T-cell (primary cell): ENCODE measurements at places on chromosomes 16 and 17.

GRCh38 chr16:86519649-86520316 is 9.5 kb downstream of the FOXF1 start:
- no peaks in the 10 kb centered on the region for H3K36me3 ChIP-seq
- H3K4me3 ChIP-seq = no peak overlapping the region
- H3K4me1 ChIP-seq = no peaks in the 10 kb centered on the region

DNA sequence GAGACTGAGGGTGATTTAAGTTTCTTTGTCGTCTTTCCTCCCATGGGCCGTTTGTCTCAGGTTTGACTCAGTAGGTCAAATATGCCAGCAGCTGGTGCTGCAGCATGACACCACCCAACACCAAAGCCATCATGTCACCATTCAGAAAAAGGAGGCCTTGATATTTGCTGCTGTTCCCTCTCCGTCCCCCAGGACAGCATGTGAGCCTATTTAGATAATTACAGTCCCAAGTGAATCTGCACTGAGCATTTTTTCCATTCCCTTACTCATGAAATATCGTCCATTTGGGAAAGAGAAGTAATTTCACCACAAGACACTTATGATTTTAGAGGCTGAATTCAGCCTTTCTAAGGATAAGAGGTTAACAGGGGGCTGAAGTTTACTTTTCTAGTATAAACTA is 62.2 kb upstream of the ADORA2B start:
- no peak overlapping the region for H3K27ac ChIP-seq
- H3K36me3 ChIP-seq = no peaks in the 10 kb centered on the region
- no peak overlapping the region for H3K4me3 ChIP-seq
- no peaks in the 10 kb centered on the region for H3K27me3 ChIP-seq

- no peak overlapping the region for H3K27ac ChIP-seq
- H3K27me3 ChIP-seq = no peaks in the 10 kb centered on the region
- no peak overlapping the region for H3K4me3 ChIP-seq
- no peak for DNase-seq
- peaks cover 64% of the 10 kb centered on the region for H3K4me1 ChIP-seq
Observed at GRCh38 chr16:85626191-85626981, 13.3 kb downstream of the GSE1 start.

DNA sequence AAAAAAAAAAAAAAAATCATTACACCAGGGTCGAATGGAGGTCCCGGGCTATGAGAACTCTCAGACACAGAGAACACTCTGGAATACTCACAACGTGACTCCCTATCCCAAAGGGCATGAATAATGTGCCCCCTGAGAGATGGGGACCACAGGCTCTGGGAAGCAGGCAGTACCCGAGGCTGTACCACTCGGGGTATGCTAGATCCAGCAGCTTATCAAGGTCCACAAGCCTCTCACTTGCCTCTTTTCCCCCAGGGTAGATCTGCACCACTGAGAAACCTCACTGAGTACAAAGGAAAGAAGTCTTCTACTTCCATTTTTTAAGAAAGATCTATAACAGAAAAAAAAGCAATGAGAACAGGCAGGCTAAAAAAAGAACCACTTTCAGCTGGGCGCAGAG is 40.5 kb downstream of the WDR59 start:
- H3K4me1 ChIP-seq = no peaks in the 10 kb centered on the region
- no peak overlapping the region for H3K27ac ChIP-seq
- no peaks in the 10 kb centered on the region for H3K27me3 ChIP-seq
- DNase-seq = no peak
- peaks cover 17% of the 10 kb centered on the region for H3K36me3 ChIP-seq

- H3K4me3 ChIP-seq = no peak overlapping the region
- DNase-seq = no peak
- H3K36me3 ChIP-seq = no peaks in the 10 kb centered on the region
- H3K4me1 ChIP-seq = no peaks in the 10 kb centered on the region
- no peak overlapping the region for H3K27ac ChIP-seq
- no peaks in the 10 kb centered on the region for H3K27me3 ChIP-seq
Observed at GRCh38 chr17:29331708-29332085, 37.7 kb upstream of the NUFIP2 start.

DNA sequence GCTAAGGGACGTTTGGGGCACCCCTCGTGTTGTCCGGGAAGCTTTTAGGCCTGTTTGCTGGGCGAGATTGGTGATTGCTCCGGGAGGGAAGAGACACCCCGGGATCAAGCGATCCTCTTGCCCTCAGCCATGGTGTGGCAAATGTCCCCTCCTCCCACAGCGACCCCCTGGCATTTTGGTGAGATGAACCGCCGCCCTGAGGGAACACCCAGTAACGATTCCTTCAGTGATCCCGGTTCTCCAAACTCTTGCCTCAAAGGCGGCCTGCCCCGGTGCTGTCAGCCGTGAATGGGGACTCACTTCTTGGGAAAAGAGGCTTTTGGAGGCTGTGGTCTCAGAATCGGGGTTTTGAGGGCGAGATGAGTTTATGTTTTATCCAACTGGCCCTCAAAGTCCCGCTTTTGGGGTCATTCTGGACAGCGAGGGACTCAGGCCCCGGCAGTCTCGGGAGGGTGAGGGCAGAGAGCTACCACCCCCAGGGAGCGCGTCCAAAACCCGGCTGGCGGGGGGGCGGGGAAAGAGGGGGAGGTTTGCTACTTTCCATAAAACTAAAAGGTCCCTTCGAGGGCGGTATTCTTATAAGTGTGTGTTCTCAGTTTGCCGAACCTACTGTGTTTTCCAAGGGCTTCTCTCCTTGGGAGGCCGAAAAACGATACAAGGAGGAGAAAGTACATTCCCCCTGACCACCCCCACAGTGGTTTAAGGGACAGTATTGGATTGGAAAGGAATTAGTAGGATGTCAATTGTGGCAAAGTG is 232.7 kb downstream of the MRTFB start:
- H3K4me3 ChIP-seq = peak overlapping the region; percentile 77
- H3K27me3 ChIP-seq = peaks cover 35% of the 10 kb centered on the region
- peaks cover 46% of the 10 kb centered on the region for H3K4me1 ChIP-seq
- no peaks in the 10 kb centered on the region for H3K36me3 ChIP-seq
- no peak overlapping the region for H3K27ac ChIP-seq
- DNase-seq = no peak

DNA sequence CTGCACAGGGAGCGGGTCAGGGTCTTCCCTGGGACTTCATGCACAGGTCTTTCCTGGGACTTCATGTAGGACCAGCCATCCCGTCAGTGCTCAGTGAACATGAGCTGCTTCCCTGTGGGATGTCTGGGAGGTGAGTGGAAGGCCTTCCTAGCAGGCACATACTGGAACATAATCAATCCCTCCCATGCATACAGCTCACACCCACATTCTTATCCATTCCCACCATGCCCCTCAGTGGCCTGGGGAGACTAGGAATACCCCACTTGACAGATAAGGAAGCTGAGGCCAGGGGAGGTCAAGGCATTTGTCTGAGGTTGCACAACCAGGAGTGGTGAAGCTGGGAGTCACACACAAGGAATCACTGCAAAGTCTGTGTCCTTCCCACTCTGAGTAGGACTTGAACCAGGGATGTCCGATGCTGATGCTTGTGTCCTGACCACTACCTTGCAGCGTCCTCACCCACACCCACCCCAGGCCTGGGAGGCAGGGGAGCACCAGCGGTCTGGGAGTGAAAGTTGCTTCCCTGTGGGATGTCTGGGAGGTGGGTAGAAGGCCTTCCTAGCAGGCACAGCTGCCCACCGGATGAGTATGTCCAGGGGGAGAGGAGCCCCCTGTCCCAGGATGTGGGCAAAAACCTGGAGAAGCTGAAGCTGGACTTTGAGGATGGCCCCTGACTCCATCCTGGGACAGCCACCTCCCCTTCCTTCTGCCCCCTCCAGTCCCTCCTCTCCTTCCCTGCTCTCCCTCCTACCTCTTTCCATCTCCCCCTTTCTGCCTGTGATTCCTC is 1.0 kb upstream of the NLRC5 start:
- peaks cover 38% of the 10 kb centered on the region for H3K4me1 ChIP-seq
- peaks cover 4% of the 10 kb centered on the region for H3K36me3 ChIP-seq
- H3K27me3 ChIP-seq = no peaks in the 10 kb centered on the region
- DNase-seq = no peak

GRCh38 chr17:17361867-17362539 is 58.8 kb downstream of the NT5M start:
- no peak overlapping the region for H3K27ac ChIP-seq
- H3K4me3 ChIP-seq = no peak overlapping the region
- peaks cover 20% of the 10 kb centered on the region for H3K4me1 ChIP-seq

DNA sequence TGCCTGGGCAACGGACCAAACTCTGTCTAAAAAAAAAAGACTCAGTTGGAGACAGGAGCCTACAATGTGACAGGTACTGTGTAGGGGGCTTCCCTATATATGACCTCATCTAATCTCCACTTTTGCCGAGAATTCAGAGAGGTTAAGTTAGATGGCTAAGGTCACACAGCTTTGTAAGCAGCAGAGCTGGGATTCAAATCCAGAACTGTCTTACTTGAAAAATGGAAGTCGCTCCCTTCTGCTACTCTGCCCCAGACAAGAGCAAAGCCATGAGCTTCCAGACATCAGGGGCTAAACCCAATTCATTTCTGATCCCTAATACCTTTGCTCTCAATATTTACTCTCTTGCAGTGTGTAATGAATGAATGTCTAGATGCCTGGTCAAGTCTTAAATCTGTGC is 41.5 kb upstream of the ABCC12 start:
- no peaks in the 10 kb centered on the region for H3K36me3 ChIP-seq
- DNase-seq = no peak
- H3K4me1 ChIP-seq = no peaks in the 10 kb centered on the region
- no peaks in the 10 kb centered on the region for H3K27me3 ChIP-seq
- no peak overlapping the region for H3K4me3 ChIP-seq

DNA sequence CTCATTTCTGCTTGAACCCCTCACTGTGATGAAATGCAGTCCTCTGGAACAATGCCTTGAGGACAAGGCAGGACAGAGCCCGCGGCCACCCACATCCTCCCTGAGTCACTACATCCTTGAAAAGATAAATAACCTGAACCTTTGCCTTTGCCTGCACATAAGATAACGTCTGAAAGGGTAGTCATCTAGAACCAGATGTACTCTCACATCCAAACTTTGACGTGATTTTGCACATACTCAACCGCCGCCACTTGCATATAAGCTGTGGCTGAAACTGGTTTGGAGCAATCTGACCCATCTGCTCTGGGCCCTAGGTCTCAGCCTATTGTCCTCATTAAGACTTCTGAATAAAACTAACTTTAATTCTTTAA is 252.1 kb downstream of the PHKB start:
- H3K27me3 ChIP-seq = no peaks in the 10 kb centered on the region
- no peaks in the 10 kb centered on the region for H3K4me1 ChIP-seq
- DNase-seq = no peak
- no peaks in the 10 kb centered on the region for H3K36me3 ChIP-seq

DNA sequence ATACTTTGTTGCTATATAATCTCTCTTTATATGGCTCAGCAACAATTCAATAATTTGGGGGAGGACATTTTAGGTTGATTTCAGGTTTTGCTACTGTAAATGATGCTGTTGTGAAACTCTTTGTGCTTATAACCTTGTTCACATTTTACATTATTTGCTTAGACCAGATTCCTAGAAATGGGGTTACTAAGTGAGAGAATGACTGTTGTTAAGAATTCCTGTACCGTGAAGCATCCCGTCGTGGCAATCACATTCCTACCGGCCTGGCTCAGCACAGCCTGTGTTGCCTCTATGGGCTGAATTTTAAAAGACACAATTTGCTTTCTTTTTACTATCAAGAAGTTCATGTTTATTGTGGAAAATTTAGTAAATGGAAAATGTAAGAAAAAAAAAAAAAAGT is 31.4 kb downstream of the B9D1 start:
- no peaks in the 10 kb centered on the region for H3K4me1 ChIP-seq
- no peak overlapping the region for H3K4me3 ChIP-seq
- H3K27me3 ChIP-seq = no peaks in the 10 kb centered on the region
- no peak for DNase-seq
- no peak overlapping the region for H3K27ac ChIP-seq

GRCh38 chr16:55116165-55116920 is 185.7 kb downstream of the IRX5 start:
- no peaks in the 10 kb centered on the region for H3K27me3 ChIP-seq
- DNase-seq = no peak
- no peaks in the 10 kb centered on the region for H3K4me1 ChIP-seq
- H3K36me3 ChIP-seq = no peaks in the 10 kb centered on the region

DNA sequence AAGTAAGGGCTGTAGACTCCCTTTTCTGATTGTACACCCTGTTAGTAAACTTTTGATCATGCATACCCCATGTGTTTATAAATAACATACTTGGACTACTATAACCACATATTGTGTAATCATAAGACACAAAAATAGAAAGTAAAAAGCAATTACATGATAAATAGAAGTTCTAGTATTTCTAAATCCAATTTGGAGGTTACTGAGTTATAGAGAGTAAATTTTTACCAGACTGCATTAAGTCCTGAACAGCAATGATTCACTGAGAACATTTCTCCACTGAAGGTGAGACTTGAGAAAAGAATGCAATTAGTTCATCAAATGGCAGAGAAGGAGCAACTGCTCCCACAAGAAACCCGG is 7.7 kb upstream of the TBKBP1 start:
- H3K27ac ChIP-seq = no peak overlapping the region
- DNase-seq = no peak
- H3K4me3 ChIP-seq = no peak overlapping the region
- H3K4me1 ChIP-seq = no peaks in the 10 kb centered on the region

DNA sequence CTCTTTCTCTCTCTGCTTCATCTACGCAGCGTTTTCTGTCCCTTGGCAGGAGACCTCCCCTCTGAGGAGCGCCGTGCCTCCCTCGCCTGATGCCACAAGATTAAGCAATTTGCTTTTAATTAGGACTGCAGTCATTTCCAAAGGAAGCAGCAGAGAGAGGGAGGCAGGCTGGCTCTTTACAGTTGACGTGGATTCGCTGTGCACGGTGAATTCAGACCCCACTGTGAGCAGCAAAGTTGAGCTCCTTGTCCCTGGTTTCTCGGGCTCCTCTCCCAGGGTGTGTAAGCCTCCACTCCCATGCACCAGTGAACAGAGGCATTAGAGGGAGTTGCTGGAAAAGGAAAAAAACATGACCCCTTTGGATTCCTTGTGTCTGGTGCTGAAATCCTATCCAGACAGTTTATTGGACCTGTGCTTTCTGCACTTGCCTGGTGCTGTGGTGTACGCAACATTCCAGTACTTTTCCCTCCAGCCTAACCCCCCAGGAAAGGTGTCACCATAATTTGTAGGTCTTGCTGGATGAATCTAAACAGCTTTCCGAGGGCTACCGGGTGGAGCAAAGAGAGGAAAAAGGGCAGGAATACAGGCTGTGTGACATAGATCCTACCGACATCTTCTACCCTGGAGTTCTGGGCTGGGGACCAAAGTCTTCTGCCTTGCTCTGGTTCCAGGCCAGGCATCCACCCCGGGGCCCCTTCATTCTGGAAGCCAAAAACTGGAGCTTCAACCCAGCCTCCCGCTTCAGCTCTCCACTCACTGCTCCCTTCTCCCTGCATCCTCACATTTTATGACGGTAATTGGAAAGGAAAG is 171.0 kb downstream of the MAF start:
- H3K4me3 ChIP-seq = no peak overlapping the region
- H3K36me3 ChIP-seq = no peaks in the 10 kb centered on the region
- no peak for DNase-seq
- H3K4me1 ChIP-seq = no peaks in the 10 kb centered on the region
